CD4-positive, alpha-beta T cell treated with Interferon gamma for 1 hour (primary cell): ENCODE measurements at places on chromosomes 12 and 14.

DNA sequence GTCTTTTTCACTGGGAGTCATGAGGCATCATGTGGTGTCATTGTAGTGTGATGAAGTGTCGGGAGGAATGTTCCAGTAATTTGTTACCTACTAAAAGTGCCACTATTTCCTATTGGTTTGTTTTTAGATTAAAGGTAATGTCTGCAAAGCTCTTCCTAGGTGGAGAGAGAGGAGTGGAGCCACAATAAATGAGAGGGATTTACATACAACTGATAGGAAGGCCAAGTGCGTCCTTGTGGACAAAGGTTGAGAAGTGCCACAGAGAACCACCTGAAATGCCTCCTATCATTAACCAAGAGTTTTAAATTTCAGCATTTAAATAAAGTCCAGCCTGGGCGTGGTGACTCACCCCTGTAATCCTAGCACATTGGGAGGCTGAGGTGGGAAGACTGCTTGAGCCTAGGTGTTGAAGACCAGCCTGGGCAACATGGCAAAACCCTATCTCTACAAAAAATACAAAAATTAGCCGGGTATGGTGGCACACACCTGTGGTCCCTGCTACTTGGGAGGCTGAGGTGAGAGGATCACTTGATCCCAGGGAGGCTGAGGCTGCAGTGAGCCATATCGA is 2.5 kb upstream of the SNX6 start:
- DNase-seq: no peak

DNA sequence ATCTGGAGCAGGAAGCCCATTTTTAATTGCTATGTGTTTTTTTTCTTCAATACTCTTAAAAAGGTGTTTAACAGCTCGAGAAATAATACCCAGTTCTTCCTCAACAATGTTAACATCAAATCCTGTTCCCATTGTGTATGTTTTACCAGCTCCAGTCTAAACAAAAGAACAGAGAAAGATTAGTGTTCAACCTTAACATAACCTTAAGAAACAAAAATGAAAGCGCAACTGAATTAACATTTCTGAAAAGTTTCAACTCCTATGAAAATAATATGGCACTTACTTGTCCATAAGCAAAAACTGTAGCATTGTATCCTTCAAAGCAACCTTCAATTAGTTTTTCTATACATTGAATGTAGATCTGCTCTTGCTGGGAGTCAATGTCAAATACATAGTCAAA is 73.2 kb downstream of the KIF21A start:
- DNase-seq: no peak

DNA sequence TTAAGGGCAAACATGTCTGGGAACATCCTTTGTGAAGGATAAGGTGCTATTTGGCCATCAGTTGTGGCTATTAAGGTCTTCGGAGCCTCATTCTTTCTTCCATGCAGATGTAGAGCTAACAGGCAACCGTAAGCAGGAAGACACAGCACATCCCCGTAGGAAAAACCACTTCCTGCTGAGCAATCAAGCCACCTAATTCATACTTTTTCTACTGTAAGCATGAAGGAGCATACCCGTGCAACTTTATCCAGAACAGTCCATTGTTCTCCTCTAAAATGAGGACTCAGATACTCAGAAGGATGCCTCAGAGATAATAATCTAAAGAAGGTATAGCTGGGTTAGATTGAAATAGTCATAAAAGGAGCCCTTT is 232.0 kb downstream of the PPM1H start:
- DNase-seq: no peak

DNA sequence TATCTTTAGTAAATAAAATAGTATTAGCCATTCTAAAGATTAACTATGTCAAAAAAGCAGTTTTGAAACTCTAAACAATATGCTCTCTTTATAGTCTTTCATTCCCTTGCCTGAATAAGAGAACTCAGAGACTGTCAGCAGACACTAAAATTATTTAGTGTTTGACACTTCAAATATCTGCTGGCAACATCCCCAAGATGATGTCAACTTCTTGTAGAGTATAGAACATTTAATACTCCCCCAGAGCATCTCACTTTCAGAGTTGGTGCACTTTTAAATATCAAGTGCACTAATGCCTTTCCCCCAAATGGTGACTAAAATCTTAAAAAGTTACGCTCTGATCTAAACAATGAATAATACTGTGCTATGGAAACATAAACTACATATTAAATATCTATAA is 374.9 kb downstream of the SLC6A15 start:
- no peak for DNase-seq

GRCh38 chr12:132343294-132344004 is 14.1 kb upstream of the GALNT9 start:
- DNase-seq: no peak

- DNase-seq: no peak
These were observed 5.1 kb downstream of the ARL6IP4 start for GRCh38 chr12:122985338-122986257.

GRCh38 chr12:46546634-46547273 is 174.2 kb upstream of the SLC38A2 start:
- no peak for DNase-seq

DNA sequence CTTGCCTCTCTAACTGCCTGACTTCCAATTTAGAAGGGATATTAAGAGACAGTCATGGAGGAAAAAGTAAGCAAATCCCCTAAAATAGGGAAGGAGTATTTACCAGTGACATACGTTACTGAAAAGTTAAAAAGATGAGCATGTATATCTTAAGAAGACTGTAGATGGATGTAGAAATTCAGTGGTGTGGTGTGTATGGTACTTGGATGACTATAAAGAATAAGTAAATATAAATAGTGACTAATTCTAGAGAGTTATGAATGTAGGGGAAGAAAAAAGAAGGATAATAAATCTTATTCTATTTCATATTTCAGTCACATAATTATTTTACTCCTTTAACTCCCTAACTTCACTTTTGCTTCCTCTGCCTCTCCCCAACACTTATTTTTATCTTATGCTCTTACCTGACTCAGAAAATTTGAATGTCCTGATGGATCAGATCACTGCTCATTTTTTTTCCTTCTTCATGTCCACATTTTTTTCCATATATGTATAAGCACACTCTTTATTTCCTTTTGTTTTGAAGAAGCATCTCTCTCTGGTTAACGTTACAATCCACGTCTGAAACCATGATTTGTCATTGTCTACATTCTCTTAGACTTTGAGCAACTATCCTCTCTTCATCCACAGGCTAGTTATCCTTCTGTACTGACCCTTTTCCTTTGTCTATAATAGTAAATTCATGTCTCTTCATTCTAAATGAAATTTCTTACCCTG is 422.7 kb upstream of the SYT1 start:
- no peak for DNase-seq

DNA sequence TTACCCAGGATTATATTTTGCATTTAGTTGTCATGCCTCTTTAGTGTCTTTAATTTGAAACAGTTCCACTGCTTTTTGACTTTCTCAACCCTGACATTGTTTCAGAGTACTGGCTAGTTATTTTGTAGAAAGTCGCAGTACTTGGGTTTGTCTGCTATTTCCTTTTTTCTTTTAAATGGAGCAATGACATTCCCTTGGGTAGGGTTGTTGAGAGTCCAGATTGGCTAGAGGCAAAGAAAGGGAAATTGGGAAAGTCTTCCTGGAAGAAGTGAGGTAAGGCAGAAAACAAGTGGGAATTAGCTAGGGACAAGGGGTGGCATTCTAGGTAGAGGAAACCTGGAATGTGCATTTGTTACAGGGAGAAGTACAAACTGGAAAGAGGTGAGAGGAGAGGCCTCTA is 245.9 kb downstream of the EMP1 start:
- DNase-seq: no peak

- DNase-seq: no peak
These were observed 257.4 kb downstream of the ZFP36L1 start for GRCh38 chr14:68535404-68536017.

DNA sequence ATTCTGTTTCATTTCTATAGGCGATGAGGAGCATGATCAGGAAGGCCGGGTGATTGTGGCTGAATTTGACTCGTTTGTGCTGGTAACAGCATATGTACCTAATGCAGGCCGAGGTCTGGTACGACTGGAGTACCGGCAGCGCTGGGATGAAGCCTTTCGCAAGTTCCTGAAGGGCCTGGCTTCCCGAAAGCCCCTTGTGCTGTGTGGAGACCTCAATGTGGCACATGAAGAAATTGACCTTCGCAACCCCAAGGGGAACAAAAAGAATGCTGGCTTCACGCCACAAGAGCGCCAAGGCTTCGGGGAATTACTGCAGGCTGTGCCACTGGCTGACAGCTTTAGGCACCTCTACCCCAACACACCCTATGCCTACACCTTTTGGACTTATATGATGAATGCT is 1.9 kb downstream of the APEX1 start:
- DNase-seq: no peak

DNA sequence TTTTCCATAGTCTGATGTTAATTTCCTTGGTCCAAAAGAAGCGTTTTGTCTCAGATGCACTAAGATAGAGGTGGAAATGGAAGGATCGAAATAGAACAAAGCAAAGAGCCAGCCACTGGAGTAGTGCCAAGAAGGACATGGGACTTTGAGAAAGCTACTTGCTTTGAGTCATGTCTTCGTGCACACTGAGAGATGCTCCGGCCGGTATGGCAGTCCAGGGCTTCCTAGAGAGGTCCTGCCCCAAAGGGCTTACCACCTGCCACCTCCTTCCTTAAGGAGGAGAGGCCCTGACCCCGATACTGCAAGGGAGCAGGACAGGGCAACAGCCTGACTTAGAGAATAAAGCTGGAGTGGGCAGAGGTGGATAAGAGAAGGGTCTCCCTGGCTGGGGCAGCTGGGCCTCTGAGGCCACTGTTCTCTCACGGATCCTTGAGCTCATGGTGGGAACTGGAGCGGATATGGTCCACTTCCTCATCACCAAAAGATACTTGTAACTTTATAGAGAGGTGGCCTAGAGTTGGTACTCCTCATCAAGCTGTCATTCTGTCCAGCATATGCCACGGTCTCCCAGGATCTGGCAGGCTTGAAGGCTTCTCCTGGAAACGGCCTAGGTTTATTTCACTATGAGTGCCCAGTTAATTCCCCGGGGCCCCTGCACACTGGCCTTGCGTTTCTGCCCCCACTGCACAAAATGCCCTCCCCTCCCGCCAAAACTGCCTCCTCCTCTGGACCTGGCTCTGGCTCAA is 57.4 kb downstream of the FOXN3 start:
- DNase-seq: no peak

DNA sequence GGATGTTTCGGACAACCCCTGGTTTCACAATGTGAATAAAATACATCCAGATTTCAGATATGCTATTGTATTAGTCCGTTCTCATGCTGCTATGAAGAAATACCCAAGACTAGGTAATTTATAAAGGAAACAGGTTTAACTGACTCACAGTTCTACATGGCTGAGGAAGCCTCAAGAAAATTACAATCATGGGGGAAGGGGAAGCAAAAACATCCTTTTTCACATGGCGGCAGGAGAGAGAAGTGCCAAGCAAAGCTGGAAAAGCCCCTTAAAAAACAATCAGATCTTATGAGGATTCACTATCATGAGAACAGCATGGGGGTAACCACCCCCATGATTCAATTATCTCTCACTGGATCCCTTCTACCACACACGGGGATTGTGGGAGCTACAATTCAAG is 451.7 kb downstream of the MDGA2 start:
- no peak for DNase-seq

- DNase-seq: no peak
These were observed 23.8 kb downstream of the NFKBIA start for GRCh38 chr14:35380794-35381193.
